ENCODE measurements at places on chromosomes 1 and 21.

DNA sequence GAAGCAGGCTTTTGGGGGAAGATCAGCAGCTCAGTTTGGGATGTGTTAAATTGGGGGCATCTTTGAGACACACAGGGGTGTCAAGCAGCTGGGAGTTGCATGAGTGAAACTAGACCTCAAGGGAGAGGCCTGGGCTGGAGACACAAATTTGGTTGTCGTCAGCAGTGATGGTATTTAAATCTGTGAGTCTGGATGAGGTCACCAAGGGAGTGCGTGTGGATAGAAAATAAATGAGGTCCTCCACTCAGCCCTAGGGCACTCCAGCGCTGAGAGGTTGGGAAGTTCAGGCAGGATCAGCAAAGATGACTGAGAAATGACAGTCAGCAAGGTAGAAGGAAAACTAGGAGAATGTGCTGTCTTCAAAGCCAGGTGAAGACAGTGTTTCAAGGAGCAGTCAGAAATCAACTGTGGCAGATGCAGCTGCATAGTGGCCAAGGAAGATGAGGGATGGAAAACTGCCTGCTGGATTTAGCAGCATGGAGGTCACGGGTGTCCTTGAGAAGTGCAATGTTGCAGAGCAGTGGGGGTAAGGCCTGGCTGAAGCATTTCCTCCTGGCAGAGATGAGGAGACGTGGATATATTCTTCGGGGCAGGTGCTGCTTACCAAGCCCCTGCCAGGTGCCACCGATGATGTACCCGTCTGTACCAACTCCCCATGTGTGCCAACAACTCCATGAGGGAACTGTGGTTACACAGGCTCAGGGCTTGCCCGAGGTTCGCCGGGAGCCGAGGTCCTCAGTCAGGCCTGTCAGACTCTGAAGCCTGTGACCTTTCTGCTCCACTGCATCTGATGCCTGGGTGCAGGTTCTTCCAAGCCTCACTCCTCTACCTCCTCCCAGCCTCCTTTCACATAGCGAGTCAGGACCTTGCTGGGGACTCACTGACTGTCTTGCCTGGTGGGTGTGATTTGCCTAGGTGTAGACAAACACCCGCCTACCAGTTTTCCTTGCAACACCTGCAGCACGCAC is 11.3 kb downstream of the MAP7D1 start:
- no peak for DNase-seq

- DNase-seq: no peak
Measured at GRCh38 chr1:174931214-174931613, 68.5 kb upstream of the CACYBP start.

- peak; percentile 94 for DNase-seq
Measured at GRCh38 chr1:23369335-23370013, at the start of gene ZNF436. TSS of gene ZNF436 (minus strand) at chr1:23369836. CDS start at chr1:23368005, 1,831 bp downstream.

- DNase-seq: no peak
Measured at GRCh38 chr1:110242731-110243130, 32.6 kb downstream of the KCNC4 start.

DNA sequence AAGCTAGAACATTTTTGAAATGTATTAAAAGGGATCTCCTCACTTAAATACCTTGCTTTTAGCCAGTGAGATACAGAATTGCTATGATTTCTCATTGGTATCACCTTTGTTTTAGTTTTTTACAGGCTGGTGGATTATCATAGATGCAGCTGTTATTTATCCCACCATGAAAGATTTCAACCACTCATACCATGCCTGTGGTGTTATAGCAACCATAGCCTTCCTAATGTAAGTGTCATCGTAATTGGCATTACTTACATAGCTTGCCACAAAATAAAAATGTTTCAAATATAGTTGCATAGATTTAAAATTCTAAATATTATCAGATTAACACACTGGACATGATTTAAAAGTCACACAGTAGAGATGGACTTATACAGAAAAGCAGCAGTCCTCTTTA is 4.7 kb downstream of the TMEM50A start:
- DNase-seq: no peak

DNA sequence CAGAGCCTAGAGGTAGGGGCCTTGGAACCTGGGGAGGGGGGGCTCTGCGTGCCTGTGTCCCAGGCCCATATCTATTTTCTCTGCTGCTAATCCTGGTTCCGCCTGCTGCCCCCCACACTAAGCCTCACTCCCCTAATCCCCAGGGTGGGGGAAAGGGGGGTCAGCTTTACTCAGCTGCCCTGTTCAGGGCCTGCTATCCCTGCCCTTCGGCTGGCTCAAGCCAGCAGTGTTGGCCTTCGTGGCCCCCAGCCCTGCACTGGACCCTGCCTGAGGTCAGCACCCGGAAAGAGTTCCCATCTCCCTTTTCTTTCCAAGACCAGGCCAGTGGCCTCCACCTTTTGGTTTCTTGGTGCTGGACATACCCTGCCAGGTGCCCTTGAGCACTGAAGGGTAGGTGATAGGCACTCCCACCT is 8.4 kb downstream of the ZBTB7B start:
- no peak for DNase-seq

DNA sequence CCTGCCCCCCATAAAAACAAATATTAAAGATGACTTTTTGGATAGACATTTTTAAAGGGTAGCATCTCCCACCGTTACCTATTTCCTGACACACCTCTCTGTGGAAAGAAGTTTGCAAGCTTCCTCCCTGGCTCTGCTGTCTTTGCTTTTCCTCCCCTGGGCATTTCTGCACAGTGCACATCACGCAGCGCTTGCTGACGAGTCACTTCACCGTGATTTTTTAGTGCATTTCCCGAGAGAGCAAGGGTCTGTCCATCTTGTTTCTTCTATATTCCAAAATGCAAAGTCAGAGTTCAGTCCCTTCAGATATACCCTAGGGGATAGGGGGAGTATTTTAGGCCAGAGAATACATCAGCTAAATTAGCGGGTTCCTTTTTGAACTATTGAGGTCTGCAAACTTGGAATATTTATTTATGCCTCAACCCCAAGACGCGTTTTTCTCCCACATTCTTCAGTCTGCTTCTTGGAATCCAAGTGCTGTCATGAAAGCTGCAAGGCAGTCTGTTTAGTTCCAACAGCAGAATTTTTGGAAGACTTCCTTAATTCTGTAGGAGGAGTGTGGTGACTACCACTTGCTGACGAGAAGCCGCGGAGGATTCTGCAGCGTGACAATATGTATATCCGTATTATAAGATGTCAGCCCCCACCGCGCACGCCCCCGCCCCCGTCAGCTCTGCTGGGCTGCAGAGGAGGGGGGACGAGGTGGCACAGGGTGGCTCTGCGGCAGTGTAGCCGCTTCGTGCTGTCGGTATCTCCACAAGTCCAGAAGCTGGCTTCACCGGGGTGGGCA is 22.4 kb downstream of the SMYD2 start:
- DNase-seq: no peak

- DNase-seq: no peak
Measured at GRCh38 chr1:19331262-19331878, 19.2 kb downstream of the SLC66A1 start.

DNA sequence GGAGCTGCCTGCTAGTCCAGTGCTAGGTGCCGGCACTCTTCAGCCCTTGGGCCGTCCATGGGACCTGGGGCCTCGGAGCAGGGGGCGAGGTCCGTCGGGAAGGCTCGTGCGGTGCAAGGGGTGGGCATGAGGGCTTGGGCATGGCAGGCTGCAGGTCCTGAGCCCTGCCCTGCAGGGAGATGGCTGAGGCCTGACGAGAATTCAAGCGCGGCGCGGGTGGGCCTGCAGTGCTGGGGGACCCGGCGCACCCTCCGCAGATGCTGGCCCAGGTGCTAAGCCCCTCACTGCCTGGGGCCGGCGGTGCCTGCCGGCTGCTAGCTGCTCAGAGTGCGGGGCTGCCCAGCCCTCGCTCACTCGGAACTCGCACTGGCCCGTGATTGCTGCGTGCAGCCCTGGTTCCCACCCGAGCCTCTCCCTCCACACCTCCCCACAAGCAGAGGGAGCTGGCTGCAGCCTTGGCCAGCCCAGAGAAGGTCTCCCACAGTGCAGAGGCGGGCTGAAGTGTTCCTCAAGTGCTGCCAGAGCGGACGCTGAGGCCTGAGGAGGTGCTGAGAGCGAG is 467.0 kb downstream of the AGBL4 start:
- no peak for DNase-seq

DNA sequence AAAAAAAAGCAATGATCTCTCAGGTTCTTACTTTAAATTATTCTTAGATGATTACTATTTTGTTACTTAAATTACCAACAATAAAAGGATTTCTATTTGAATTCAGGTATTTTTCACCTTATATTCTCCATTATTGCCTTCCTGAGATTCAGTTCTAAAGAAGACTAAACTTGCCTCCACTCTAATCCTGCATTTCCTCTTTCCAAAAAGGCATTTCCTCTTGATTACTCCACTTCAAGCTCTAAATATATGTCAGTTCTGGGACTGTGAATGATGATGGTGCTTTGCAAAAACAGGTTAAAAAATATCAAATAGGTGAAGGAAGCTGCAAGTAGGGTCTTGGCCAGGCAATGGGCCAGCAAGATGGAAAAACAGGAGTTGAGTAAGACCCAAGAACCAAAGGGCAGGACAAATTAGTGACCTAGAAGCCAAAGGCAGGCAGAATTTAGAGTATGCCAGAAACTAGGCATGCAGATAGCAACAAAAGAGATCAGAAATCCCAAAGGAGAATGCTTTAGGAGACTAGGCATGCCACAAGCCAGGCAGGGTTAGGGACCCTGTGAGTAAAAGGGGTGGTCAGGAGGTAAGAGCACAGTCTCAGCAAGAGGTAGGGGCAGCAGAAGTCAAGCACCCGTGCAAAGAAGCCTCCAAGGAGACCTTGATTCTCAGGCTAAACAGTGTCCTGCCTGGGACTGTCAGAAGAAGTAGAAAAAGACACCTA is 11.3 kb upstream of the DIPK1A start:
- no peak for DNase-seq

DNA sequence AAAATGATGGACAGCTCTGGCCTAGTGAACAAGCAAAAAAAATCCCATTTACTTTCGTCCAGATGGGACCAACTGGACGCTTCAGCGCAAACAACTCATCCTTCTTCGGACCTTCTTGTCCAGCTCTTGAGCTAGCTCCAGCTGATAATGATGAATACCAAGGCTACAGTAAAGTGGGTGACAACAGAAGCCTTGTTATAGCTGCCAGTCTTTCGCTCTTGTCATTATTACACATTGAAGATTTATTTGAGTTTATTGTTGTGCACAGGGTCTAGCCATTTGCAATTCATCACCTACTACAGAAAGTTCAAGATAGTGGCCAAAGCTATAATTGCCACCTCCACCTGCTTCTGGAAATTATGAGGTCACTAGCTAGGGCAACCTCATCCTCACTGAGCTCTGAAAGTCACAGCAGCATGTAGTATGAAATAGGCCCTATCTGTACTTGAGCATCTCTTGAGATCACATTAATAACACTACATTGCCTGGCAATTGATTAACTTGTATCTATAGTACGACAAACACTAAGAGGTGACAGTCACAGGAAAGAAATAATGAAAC is 76.9 kb downstream of the GPATCH2 start:
- DNase-seq: no peak

DNA sequence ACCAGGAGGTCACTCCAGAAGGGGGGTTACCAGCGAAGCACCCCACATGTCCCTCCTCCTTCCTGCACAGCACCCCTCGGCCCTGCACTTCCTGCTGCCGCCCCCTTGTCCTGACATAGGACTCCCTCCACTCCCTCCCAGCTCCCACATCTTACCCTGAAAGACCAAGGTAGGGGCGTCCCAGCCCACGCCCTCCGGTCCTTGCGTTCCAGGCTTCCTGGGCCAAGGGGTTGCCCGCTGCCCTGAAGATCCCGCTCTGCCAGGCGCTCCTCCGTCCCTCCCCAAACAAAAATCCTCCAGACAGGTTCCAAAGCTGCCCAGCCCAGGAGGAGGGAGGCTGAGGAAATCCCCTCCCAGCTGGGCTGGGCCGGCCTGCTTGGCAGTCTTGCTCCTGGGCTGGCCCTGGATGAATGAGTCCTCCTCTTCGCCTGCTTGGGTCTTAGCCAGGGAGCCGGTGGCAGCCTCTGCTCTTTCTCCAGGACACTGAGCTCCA is at the start of gene RHBDL2:
RHBDL2 (minus strand) TSS at position 304 of the 493 bp plus-strand sequence. CDS start 22,618 bp downstream, outside the sequence.
- peak; percentile 63 for DNase-seq

DNA sequence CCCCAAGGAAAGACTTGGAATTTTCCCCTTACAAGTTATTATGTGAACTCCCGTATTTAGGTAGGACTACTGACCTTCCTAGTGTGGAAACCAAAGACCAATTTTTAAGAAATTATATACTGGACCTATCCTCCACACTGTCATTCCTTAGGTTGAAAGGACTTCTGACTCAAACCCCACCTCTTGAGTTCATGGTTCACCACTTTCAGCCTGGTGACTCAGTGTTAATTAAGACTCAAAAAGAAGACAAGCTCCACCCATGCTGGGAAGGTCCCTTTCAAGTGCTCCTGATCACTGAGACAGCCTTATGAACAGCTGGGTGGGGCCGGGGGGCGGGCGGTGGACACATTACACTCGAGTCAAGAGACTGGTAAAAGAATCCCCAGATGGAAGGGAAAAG is 113.2 kb downstream of the LRRC53 start:
- DNase-seq: no peak

DNA sequence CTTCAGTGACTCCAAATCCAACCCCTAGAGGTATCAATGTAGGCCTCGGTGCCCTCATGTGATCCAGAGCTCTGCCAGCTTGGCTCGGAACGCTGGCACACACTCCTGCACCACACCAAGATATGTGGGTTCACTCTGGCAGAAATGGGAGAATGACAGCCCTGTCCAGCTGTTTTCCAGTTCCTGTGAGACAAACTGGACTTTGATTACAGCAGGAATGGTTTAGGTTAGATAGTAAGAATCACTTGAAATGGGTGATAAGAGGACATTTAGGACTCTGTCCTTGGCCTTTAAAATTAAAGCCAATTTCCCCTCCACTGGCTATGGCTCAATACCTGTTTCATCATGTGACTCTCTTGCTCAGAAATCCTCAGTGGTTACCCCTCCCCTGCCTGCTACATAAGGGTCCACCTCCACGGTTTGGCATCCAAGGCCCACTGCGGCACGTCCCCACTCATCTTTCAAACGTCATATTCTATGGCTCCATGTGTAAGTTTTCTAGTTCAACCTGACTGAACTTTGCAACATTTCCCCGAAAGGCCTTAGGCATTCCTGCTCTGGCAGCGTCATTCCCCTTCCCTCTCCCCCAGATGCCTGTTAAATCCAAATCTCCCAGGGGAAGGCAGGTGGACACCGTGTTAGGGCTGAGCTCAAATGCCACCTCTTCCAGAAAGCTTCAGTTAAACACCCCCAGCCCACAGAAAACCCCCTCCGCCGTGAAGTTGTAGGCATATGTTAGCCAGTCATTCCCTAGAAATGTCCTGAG is 44.7 kb downstream of the PLEKHA6 start:
- DNase-seq: no peak

- no peak for DNase-seq
Measured at GRCh38 chr1:23774174-23774880, 3.9 kb upstream of the PITHD1 start.

GRCh38 chr21:46323227-46323709 is 402 bp downstream of the C21orf58 start:
- DNase-seq: no peak

GRCh38 chr21:32772281-32773047 is 909 bp upstream of the PAXBP1 start:
- DNase-seq: no peak

All from sciatic nerve (tissue), 2 donors.